ENCODE measurements at places on chromosomes 4 and X.

GRCh38 chr4:27791640-27792039 lies 931.0 kb downstream of the STIM2 start:
- no peak for DNase-seq

- no peak for DNase-seq
Observed at GRCh38 chr4:39305912-39306677, 60.1 kb downstream of the RFC1 start.

- no peak for DNase-seq
Observed at GRCh38 chrX:38992441-38993096, 191.3 kb downstream of the MID1IP1 start.

- DNase-seq, result no peak
Observed at GRCh38 chr4:25839687-25840086, 23.1 kb downstream of the SEL1L3 start.

GRCh38 chrX:65034292-65034667 lies 58.0 kb upstream of the ZC4H2 start:
- no peak for DNase-seq

- peak; percentile 41 for DNase-seq
Observed at GRCh38 chrX:39152106-39152649, 350.9 kb downstream of the MID1IP1 start.

DNA sequence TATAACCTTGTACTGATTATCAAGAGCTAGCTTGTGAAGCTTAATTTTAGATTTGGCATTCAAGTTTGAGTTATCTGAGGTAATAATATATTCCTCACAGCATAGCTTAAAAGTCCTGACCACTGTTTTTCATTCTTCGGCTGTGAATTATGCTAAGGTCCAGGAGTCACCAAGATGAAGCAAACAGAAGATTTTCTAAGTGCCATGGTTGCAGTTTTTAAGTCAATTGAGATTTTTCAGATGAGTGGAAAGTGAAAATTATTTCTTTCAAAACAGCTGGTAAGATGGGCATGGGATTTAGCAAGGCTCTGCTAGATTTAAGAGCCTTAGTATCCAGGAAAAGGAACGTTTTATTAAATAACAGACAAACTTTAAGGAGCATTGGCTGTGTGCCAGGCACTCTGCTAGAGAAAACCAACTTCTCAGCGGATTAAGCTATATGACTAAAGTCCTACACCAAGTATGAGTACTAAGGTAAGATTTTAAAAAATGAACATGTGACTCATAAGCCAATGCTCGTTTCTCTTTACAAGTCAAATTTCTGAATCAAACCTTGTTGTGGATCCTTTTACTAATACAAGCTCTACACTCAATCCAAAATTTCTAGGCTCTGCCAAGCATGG lies 149.9 kb upstream of the IL15 start:
- no peak for DNase-seq

GRCh38 chrX:68369559-68369958 lies 63.7 kb downstream of the OPHN1 start:
- no peak for DNase-seq

GRCh38 chr4:48546336-48546735 lies 56.3 kb downstream of the ZAR1 start:
- DNase-seq, result no peak

GRCh38 chr4:153332936-153333335 lies 11.6 kb upstream of the MND1 start:
- no peak for DNase-seq

GRCh38 chr4:72442715-72443114 lies 126.3 kb downstream of the ADAMTS3 start:
- no peak for DNase-seq

- DNase-seq, result no peak
Observed at GRCh38 chr4:14070289-14070880, 442.9 kb upstream of the BOD1L1 start.

- DNase-seq, result peak; percentile 44
Observed at GRCh38 chr4:15400981-15401671, 26.7 kb upstream of the C1QTNF7 start.

- DNase-seq, result no peak
Observed at GRCh38 chr4:17109126-17109525, 210.7 kb upstream of the LDB2 start.

GRCh38 chr4:108738003-108738706 lies 24.7 kb downstream of the ETNPPL start:
- no peak for DNase-seq

GRCh38 chr4:138790706-138791340 lies 224.8 kb upstream of the NOCT start:
- no peak for DNase-seq

DNA sequence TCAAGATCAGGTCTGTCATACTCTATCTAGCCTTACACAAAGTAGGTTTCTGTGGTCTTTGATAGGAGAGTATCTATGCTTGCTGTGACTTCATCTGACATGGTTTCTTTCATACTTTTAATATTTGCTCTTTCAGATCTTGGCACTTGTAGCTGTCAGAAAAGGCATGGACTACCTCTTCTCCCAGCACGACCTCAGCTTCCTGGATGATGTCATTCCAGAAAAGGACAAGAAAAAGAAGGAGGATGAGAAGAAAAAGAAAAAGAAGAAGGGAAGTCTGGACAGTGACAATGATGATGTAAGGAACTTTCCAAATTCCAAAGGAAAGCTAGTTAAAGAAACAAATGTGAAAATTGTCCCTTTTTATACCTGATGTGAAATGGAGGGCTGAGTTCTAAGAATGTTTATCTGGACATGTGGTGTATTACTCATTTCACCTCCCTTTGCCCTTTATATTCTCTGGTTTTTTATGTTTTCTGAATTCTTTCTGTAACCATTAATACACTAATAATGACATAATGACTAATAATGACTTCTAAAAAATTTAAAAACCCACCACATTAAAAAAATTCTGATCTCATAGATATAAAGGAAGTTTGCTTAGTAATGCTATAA lies 221.2 kb downstream of the SLC4A4 start:
- DNase-seq, result no peak

DNA sequence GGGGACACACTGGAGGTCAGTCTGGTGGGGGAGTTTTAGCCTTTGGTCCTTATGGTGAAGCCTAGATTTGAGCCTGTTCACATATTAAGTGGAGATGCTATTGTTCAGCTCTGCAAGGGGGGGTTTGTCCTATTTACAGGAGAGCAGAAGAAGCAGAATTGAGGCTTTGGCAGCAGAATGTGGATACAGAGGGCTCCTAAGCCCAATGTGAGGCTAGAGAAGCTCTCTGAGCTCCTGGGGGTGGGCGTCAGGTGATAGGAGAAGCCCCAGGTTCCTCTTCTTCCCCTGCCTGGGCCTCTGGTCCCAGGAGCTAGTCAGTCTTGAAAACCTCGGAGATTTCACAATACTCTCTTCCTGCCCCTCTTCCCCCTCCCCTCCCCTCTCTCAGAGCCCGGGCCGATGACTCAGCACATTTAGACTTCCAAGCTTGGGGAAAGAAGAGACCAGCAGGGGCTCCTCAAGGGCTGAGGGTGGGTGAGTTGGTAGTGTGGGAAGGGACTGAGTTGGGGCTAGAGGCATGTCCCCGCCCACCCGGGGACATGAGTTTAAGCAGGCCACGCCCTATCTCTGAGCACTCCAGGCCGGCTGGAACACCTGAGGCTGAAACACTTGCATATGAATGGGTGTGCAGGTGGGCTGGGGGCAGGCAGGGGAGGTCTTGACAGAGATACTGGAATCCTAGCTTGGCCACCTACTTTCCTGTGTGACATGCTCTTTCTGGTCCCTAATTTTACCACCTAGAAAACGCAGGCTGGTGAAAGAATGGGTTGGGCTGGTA lies 3.4 kb downstream of the TFE3 start:
- peak; percentile 74 for DNase-seq

GRCh38 chr4:1243451-1244080 lies 5.4 kb downstream of the CTBP1 start:
- DNase-seq, result no peak

GRCh38 chr4:118758293-118758692 lies 73.1 kb downstream of the METTL14 start:
- DNase-seq, result no peak

DNA sequence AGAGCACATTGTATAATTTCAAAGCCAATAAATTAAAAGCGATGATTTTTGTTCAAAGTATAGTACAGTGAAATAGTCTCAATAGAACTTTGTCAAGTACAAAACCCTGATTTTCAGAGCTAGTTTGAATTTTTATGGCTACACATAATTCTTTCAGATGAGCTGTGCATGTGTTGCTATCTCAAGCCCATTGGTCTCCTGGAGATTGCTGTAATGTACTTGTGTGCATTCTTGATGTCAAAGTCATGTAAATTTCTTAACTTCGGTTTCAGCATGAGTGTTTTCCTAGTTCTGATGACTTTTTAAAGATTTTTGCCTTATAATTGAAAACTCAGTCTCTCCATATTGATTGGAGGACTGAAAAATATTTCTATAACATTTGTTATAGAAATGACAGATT lies 200.8 kb downstream of the CEP135 start:
- DNase-seq, result no peak

GRCh38 chr4:6362896-6363295 lies 93.2 kb downstream of the WFS1 start:
- DNase-seq, result peak; percentile 10

- no peak for DNase-seq
Observed at GRCh38 chrX:8204169-8204935, 33.3 kb upstream of the VCX2 start.

DNA sequence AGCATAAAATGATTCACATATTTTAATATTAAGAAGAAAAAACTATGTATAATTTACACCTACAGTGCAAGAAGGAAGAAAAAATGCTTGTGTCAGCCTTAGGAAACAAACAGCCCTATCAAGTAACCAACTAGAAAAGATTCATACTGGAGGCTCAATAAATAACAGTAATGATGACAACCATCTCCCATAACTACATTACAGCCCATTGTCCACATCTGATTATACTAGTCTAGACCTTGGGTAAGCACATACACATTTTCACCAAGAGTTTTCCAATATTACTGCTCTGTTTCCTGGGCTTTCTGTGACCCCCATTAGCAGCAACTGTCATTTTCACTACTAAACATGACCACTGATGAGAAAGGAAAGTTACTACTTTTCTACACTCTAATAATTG lies 169.7 kb downstream of the MAB21L2 start:
- no peak for DNase-seq

DNA sequence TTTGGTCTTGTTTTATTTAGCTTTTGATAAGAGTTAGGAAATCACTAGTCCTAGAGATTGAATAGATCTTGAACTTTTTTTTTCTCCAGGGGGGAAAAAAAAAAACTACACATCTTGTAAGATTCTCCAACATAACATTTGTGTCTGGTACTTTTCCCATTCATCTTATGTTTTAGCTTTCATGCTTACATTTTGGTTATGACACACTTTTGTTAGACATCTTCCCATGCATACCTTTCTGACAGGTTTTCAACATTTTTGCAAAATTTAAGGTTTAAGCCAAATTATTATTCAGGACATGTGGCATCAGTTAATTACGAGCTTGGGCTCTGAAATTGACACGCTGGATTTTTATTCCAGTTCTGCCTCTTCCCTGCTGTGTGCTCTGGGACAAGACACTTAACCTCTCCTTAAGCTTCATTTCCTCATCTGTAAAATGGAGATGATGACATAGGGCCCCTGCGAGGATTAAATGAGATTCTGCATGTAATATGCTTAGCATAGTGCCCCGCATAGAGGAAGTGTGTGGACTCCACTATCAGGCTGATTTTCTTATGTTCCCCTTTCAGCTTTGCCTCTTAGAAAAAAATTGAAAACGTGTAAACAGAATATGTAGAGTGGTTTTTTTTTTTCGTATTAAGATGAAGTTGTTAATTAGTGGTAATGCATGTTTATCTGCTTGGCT lies 5.3 kb downstream of the KIT start:
- DNase-seq, result no peak
